Activated T-cell treated with anti-CD3 and anti-CD28 coated beads for 48 hours (primary cell): ENCODE measurements at places on chromosomes 4 and X.

DNA sequence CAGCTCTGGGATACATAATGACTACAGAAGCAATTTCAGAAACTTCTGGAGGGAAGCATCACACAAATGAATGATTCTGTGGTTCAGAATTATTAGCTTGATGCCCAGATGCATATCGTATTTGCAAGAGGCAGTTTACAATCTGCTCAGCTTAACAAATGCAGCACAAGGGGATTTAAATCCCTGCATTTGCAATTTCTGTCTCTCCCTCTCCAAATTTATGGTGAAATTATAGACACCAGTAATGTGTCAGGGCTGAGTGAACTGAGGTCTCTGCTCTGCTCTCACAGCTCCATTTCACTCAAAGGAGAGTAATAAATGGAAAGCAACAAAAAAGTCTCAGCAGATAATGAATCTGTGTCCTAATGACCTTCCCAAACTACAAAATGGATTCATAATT, 80.2 kb downstream of the TMEM156 start:
- no peak for DNase-seq

DNA sequence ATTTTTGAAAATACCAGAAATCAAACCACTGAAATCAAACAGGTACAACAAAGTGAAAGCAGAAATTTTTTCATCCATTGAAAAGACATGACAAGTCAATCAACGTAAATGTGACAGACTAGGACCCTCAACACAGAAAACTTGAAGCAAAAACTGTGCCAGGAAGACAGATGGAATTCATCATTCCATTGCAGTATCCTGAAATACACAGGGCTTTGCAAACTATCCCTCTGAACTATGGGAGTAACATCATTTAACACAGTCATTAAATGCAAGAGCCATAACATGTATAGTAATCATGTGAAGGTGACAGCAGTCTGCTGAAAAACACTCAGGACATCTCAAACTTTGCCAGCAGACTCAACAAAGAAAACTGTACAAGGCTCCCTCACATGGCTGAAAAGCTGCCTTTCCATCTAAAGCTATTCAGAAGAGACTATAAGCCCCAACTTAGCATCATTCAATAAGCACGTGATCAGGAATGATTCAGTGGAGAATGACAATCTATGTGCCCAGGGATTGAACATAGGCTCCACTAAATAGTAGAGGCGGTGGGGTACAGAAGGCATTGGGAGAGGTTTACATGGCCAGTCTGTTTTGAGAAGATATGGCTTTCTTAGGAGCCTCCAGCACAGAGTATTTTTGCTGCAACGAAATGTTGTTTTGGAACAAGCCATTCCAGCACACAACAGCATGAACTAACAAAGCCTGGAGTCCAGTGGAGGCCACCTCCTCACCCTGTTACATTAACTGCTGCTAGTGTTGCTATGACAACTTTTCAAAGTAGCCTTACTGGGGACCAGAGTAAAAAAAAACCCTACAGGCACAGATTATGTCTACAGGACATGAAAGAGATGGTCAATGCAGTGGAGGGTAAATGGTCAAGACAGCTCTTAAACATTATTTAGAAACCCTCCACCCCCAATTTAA, 274.5 kb upstream of the NOCT start:
- DNase-seq = no peak

DNA sequence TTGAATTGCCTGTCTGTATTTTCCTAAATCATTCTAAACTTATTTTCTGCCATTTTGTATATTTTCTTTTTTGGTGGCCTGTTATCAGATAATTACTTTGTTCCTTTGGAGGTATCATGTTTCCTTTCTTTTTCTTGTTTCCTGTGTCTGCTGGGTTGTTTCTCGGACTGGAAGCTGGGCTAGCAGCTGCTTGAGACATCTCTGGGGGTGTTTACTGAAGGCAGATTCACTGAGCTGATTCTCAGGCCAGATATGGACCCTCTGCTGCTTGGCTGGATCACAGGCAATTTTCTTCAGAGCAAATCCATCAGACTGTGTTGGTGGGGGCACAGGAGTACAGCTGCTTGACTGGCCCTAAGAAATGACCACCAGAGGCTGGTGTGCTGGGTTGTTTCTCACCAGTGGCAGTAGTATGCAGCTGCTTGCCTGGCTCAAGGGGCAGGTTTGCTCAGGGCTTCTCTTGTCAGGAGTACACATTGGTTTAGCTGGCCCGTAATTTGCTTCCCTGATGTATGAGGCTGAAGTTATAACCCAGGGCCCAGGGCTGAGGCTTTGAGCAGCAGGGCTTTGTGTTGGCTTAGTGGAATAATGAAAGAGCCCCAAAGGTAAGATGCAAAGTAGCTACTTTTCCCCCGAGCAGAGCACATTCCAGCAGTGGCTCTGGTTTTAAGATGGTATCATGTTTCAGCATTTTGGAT, 680.6 kb downstream of the TECRL start:
- DNase-seq = no peak

- DNase-seq = no peak
Measured at GRCh38 chr4:146458594-146458993, 63.1 kb downstream of the SLC10A7 start.

- no peak for DNase-seq
Measured at GRCh38 chr4:113978561-113979147, 793 bp downstream of the ARSJ start.

GRCh38 chrX:12611471-12611870, 179.7 kb upstream of the PRPS2 start:
- no peak for DNase-seq

DNA sequence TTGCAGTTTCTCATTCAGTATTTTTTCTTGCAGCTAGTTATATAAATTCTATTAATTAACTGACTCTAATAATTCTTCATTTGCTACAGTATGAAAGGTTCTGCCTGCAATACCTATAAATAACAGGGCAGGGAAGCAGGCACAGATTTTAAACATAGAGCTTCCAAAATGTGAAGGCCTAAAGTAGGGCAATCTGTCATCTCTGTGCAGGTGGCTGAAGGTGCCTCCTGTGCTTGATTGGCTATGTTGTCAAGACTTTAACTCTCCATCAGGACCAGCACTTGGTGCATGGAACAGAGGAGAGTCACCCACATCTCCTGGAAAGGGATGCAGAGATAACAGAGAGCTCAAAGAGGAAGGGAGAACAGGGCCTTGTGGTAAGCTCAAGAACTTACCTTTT, 75.2 kb upstream of the TSPAN5 start:
- DNase-seq = no peak

DNA sequence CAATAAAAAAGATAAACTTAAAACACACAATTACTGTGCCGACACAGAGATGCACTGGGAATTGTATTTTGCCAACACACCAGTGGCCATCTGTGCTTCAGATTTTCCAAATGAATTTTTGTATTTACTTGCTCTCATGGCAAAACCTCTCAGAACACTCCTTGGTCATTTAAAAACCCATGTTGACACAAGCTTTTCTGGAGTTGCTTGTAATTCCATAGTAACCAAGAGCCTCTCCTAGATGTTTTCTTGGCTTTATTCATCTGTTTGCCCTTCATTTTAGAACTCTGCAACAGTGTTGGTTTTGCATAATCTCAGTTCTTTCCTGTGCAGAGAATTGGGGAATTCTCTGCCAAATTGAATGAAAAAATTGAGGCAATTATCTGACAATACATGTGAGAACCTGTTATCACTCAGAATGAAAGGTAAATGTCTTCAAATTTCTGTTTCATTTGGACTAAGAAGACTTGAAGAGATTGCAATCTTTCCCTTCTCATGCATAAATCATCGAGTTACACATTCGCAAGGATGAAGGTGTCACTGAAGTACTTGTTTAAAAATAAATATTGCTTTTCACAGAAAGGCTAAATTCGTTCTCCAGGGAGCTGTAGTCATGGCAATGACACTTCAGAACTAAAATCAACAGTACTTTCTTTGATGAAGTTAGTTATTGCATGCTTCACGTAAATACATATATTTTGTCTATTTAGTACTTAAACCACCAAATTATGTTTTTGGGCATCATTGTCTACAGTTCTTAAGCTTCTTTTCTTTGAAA, 301.8 kb upstream of the CTSO start:
- DNase-seq = no peak

- no peak for DNase-seq
Measured at GRCh38 chr4:155624478-155624877, 42.2 kb upstream of the GUCY1A1 start.

DNA sequence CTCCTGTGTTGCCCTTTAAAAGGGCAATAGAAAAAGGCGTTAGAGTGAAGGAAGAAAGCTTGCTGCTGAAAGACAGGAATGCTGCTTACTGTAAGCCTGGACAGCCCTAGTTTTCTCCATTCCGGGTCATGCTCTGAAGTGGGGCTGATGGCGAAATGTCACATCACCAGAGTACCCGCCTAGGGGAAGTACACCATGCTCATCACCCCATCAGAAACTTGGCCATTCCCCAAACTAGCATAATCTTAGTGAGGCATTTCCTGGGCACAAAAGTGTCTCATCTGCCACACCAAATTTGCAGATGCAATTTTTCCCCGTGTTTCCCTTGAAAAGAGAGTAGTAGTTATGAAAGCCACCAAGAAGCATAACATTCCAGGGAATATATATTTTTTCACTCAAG, 47.8 kb upstream of the CAMK2D start:
- DNase-seq = no peak
